ENCODE measurements at places on chromosomes 1 and 21.

DNA sequence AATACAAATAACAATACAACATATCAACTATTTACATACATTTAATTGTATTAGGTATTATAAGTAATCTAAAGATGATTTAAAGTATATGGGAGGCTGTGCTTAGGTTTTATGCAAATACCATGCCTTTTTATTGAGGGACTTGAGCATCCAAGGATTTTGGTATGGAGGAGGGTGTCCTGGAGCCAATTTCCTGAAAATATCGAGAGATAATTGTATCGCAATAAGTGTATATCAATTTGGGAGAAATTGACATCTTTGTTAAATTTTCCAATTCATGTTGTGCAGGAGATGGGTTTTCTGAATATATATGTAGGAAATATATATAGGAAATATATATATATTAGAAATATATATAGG, 63.5 kb downstream of the ATP1A1 start:
- no peak for DNase-seq

DNA sequence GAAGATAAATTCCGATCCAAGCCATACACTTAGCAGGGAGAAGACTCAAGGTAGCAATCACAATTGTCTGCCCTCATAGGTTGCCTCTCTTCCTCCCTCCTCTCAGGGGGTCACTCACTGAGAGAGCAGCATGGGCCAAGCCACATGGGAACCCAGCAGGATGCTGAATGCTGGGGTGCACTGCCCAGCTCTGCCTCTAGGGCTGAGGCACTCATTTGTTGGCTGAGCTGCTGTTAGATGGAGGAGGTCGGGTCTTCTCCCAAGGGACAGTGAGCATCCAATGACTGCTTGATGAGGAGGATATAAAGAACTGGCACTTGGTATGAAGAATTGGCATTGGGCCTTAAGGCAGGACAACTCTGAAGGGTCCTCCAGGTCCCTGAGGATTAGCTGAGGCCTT, 418.8 kb downstream of the SIPA1L2 start:
- DNase-seq: no peak

DNA sequence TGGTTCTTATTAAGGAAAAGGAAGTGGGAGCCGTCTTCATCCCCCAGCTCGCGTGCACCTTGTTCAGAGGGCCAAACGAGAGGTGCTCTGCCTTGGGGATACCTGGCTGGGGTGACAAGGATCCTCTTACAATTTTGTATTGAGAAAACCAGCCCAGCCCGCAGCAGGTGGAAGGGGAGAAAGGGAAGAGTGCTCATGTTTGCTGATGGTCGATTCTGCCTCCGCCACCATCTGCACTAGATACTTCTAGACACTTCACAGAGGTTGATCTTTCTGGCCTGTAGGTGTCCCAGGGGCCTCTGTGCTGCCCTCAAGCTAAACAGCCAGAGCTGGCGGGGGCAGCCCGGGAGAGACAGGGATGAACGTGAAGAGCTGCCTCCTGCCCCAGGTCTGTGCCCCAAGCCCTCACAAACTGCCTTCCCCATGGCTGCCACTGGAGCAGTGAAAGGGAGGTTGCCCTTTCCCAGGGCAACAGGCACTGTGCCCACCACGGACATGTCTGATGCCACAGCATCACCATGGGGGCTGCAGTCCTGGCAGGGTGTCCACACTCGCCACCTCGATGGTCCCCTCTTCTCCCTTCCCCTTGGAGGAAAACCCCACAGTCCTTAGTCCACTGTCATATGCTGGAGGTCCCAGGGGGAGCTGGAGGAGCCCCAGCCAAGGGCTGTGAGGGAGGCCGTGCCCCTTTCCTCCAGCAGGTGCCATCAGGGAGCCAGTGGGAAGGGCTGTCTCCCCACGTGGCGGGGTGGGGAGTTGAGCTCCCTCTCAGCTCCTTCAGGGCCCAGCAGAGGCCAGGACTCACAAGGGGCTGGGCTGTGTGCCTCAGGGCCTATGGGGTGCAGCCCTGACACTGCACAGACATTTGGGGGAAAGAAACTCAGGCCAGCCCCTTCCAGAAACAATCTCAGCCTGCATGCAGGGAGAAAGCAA, 8.1 kb downstream of the ADPRS start:
- DNase-seq: no peak

- DNase-seq: peak; percentile 52
Measured at GRCh38 chr1:161185282-161185682, 8.0 kb upstream of the B4GALT3 start.

GRCh38 chr1:33242652-33243051, 13.6 kb upstream of the ZNF362 start:
- DNase-seq: no peak

- DNase-seq: no peak
Measured at GRCh38 chr1:35243691-35244090, 24.8 kb upstream of the ZMYM4 start.

DNA sequence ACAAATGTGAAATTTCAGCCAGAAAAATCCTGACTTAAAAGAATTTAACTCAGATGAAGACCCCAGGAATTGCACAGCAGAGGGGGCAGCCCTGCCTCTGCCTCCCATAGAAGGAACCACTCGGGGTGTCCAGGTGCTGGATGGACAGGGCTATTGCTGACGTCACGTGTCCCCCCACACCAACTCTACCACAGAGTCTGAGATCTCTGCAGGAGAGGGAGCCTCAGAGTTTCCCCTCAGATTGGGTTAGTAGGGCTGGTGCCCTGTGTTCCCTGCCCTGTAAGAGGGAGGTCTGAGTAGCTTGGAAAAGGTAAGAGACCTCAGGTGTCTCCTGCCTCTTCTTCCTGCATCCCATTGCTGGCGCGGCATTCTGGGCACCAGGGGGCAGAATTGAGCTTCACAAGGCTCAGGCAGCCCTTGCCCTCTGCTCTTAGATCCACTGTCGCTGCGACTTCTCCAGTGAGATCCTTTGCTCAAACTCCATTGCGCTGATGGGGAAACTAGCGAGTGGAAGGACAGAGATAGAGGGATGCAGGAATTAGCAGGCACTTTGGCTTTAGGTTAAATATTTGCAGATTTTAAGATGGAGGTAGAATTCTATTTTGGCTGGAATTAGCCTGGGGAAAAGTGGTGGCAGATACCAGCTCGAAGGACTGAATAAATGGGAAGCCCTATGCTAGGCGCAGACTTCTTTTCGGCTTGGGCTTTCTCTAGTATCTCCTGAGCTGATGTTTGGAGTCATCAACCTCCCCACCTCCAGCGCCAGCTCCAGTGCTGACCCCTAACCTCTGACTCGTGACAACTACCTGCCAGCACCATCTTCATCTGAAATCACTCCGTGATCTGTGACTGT, 42.8 kb upstream of the DMBX1 start:
- DNase-seq: peak; percentile 65

DNA sequence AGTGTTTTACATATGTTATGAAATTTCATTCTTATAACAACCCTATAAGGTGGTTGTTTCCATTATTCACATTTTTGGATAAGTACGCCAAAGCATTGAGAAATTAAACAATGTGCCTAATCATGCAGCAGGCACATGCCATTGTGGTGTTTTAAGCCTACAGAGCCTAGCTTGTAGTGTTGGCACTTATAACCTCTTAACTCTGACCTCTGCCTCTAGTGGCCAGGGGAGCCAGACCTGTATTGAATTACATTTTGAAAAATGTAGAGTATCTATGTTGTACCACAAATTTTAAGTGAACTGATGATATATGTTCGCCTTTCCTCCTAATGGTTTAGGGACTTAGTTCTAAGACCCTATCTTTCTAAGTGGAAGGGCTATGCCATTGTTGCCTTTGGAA, 61.0 kb downstream of the KCNK2 start:
- no peak for DNase-seq

- DNase-seq: no peak
Measured at GRCh38 chr1:95084317-95085176, 11.8 kb upstream of the ALG14 start.

- no peak for DNase-seq
Measured at GRCh38 chr1:151510020-151510405, 1.2 kb upstream of the CGN start.

- DNase-seq: no peak
Measured at GRCh38 chr1:197862221-197862620, 40.2 kb upstream of the C1orf53 start.

GRCh38 chr1:28171246-28171645, 5.2 kb downstream of the PTAFR start:
- DNase-seq: no peak

GRCh38 chr1:100597784-100598183, 59.8 kb downstream of the GPR88 start:
- no peak for DNase-seq

GRCh38 chr1:106621853-106622252, 434.6 kb upstream of the PRMT6 start:
- DNase-seq: no peak

- DNase-seq: no peak
Measured at GRCh38 chr1:27392778-27393635, 585 bp downstream of the GPR3 start.

- DNase-seq: no peak
Measured at GRCh38 chr21:38664841-38665240, 140.9 kb upstream of the ETS2 start.

GRCh38 chr21:41557884-41558283, 49.9 kb upstream of the TMPRSS2 start:
- DNase-seq: no peak

GRCh38 chr1:41435570-41436178, 48.8 kb downstream of the EDN2 start:
- no peak for DNase-seq

DNA sequence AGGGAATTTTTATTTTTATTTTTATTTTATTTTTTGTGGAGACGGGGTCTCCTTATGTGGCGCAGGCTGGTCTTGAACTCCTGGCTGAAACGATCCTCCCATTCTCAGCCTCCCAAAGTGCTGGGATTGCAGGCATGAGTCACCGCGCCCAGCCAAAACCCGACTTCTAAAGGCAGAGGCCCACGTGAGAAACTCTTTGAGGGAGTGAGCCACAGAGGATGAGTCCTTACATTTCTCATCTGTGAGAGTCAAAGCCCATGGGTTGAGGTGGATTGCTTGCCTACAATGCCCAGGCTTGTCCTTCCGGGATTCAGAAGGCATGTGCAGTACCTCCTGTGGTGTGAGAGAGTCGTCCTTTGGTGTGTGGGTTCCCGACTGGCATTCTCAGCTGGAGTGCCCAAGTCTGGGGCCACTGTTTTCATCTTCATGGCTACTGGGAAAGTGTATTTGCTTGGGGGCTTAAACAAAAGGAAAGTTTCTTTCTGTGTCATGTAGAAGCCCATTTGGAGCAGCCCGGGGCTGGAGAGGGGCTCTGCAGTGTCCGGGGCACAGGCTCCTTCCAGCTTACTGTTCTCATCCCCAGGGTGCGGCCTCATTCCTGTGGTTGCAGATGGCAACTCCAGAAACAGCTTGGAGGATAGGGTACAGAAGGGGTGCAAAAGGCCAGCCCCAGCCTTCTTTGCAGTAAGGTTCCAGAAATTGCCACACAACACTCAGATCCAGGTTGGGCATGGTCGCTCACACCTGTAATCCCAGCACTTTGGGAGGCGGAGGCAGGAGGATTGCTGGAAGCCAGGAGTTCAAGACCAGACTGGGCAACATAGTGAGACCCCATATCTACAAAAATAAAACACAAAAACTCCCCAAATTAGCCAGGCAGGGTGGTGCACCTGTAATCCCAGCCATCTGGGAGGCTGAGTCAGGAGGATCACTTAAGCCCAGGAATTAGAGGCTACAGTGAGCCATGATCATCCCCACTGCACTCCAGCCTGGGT, 29.4 kb upstream of the CSF3R start:
- no peak for DNase-seq

DNA sequence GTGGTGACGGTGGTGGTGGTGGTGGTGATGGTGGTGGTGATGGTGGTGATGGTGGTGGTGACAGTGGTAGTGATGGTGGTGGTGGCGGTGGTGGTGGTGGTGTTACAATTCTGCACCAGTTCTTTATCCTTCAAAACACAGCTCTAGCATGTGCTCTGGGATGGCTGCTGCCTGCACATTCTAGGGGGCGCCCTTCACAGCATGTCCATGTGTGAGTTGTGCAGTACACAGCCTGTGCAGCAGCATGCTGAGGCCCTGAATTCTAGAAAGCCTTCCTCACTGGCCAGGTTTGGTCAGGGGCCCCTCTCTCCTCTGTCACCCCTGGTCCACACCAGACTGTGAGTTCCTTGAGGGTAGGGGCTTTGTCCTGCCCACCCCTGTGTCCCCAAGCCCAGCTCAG, 67.7 kb downstream of the MATN1 start:
- no peak for DNase-seq

- no peak for DNase-seq
Measured at GRCh38 chr1:160169553-160170399, 18.4 kb downstream of the ATP1A4 start.

- DNase-seq: no peak
Measured at GRCh38 chr21:39837861-39838359, 29.3 kb upstream of the PCP4 start.

DNA sequence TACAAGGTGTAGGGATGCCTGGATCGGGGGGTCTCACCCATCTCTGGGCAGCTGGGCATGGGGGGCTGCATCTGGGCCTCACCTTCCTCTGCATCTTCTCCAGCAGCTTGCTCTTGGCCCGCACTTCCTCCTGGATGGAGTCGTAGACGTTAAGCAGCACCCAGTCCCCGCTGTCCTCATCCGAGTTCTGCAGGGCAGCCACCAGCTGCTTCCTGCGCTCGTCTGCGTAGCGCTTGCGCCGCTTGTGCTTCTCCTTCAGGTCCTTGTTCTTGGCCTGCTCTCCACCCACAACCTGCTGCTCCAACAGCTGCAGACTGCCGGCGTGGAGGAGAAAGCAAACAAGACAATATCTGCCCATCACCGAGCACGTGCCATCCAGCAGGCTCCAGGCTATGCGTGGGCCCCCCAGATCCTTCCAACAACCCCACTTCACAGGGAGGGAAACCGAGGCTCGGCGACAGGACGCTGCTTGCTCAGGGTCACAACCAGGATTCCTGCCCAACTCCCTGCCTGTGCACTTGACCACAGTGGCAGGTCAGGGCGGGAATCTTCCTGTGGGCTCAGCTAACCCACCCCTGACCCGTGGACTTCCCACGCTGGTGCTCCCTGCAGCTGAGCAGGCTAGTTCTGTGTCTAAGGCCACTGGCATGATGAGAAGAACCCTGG, 21.5 kb upstream of the DDOST start:
- no peak for DNase-seq

DNA sequence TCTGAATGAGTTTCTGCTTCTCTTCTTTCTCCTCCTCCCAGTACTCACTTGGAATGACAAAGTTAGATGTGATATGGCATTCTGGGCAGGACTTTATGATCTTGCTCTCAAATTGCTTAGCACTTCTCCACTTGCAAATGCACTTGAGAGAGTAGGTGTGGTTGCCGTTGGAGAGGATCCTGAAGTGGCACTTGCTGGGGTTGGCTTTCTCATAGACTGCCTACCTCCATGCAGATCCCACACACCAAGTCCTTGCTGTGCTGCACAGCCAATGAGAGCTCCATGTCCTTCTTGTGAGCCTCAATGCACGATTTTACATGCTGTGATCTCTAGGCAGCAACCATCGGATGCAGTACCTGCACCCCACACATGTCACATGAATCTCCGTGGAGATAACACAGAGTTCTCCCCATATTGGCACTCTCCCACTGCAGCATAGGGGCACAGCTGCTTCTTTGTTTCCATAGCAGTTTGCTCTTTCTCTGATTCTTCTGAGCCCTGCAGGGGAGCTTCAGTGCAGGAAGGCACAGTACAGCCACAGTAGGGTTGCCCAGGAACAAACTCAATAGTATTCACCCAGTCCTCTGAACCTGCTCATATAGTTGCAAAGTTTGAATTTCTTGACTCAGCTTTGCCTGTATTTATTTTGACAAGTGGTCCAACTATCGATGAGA, 45.2 kb downstream of the ZNF691 start:
- DNase-seq: no peak

- DNase-seq: no peak
Measured at GRCh38 chr1:54721719-54722118, 6.1 kb downstream of the TTC4 start.

- DNase-seq: no peak
Measured at GRCh38 chr1:40848530-40849189, 13.5 kb downstream of the CITED4 start.
